Right cardiac atrium (tissue), 5 donors: ENCODE measurements at places on chromosomes 6 and 20. TPM values are rescaled to one million over a fixed set of nuclear protein-coding genes. Genes with fewer than 3 reads are reported as not detected.

DNA sequence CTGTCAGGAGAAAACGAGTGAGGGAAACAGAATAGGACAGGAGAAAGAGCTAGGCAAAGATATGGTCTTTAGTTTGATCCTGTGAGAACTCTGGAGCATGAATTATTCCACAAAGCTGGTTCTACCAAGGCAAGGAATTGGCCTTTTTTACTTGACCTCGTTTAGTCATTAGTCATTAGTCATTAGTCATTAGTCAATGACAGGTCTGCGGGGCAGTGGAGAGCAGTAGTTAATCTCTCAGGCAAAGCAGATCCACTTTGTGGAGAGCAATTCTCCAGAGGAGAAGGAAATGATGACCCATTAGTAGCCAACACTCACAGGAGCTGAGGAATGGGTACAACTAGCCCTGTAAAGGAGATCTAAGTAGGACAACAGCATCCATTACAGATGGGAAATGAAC is 22.0 kb upstream of the ABCC10 start:
- DNase-seq, result no peak

Gene TREML2
- 0.02 TPM for polyA plus RNA-seq

- no peak for DNase-seq
Measured at GRCh38 chr6:167410462-167410861, 85.6 kb downstream of the TTLL2 start.

DNA sequence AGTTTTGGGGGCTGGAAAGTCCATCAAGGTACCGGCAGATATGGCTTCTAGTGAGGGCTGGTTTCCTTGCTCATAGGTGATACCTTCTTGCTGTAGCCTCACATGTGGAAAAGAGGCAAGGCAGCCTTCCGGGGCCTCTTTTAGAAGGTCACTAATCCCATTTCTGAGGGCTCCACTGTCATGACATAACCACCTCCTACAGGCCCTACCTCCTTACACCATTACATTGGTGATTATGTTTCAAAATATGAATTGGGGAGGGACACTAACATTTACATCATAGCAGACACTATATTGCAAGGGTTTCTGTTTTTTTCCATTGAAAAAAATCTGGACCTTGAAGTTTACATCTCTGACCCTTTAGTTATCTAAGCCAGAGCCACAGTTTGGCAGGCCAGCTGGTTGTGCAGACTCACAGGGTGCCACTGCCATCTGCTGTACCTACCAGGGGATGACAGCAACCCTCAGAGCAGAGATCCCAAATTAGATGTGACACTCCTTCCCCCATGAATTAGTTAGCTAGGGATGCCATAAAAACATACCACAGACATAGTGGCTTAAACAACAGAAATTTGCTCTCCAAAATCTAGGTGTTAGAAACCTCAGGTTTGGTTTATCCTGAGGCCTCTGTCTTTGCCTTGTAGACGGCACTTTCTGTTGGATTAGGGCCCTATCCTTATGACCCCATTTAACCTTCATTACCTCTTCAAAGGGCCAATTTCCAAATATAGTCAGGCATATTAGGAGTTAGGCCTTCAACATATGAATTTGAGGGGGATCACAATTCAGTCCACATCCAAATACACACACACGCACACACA is 166.4 kb upstream of the RNF217 start:
- no peak for DNase-seq

Gene SNAP91
- polyA plus RNA-seq, result 0.18 TPM

Gene TRIM10
- polyA plus RNA-seq, result not detected

Gene RNF5
- 118 TPM for polyA plus RNA-seq
